ENCODE measurements at places on chromosomes 6 and 20.
A peak's percentile ranks its signal among the peaks of the same experiment; 100 is the strongest.

GRCh38 chr6:122061855-122062254 is 337.6 kb upstream of the HSF2 start:
- DNase-seq, result no peak

GRCh38 chr6:63774961-63775360 is 139.4 kb downstream of the PHF3 start:
- no peak for DNase-seq

DNA sequence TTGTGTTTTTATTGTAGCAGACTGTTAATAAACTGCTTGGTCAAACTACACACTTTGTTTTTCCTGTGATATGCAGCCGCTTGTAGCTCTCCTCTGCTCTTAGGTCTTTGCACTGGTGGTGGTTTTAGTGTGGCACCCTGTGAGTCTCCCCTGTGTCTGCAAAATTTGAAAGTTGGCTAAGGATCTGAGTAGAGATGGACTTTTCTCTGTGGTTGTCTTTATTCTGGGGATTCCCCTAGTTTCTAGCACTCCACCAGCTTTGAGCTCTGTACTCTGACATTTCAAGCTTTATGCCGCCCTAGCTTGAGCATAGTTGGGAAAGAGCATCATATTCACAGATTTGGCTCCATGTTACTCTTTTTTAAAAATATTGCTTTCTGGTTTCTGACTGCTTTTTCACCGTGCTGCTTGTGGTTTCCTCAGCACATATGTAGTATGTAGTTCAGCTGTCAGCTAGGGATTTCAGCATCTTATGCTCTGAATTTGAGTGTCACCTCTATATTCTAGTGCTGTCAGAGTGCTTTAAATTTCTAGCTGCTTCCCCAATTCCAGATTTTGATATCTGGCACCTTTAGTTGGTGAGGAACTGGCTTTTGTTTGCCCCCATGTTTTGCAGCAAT is 25.4 kb downstream of the CDYL start:
- DNase-seq, result no peak

- no peak for DNase-seq
Observed at GRCh38 chr6:148943451-148943850, 196.6 kb downstream of the UST start.

DNA sequence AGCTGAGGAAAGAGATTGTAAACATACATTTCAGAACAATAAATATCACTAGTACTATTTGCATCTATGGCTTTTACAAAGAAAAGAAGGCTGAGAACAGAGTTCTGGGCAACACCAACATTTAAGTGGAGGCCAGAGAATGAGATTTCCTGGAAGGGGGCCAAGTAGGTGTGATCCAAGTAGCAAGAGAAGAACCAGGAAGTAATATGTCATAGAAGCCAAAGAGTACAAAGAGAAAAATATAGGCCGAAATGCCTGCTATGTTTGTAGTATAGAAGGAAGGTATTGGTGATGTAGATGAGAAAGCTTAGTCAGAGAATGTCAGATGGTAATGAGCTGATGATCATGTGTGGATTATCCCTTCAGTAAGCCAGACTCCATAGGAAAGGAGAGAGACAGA is 94.5 kb downstream of the PERP start:
- DNase-seq, result no peak

GRCh38 chr6:159586684-159587083 is 106.4 kb downstream of the SOD2 start:
- DNase-seq, result no peak

GRCh38 chr6:127100510-127101140 is 17.8 kb upstream of the RSPO3 start:
- no peak for DNase-seq

GRCh38 chr6:149129371-149130077 is 188.0 kb upstream of the TAB2 start:
- DNase-seq, result no peak

- DNase-seq, result no peak
Observed at GRCh38 chr6:2351090-2351489, 105.7 kb upstream of the GMDS start.

GRCh38 chr6:148649454-148649963 is 97.3 kb upstream of the UST start:
- DNase-seq, result no peak

DNA sequence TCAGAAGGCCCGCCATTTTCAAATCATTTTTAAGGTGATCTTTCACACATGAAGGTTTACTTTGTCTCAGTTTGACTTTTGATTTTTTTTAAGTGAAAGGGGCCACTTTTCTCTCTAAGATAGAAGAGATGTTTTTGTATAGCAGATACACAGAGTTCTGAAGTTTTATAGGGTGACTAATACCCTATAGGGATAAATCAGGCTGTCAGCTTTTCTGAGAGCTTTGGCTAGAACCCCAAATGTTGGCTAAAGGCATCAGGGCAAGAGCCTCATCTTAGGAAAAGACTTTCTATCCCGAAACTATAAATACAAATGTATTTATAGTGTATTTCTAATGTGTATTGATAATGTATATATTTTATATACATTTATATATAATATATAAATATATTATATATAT is 181.4 kb downstream of the TBX18 start:
- DNase-seq, result no peak

DNA sequence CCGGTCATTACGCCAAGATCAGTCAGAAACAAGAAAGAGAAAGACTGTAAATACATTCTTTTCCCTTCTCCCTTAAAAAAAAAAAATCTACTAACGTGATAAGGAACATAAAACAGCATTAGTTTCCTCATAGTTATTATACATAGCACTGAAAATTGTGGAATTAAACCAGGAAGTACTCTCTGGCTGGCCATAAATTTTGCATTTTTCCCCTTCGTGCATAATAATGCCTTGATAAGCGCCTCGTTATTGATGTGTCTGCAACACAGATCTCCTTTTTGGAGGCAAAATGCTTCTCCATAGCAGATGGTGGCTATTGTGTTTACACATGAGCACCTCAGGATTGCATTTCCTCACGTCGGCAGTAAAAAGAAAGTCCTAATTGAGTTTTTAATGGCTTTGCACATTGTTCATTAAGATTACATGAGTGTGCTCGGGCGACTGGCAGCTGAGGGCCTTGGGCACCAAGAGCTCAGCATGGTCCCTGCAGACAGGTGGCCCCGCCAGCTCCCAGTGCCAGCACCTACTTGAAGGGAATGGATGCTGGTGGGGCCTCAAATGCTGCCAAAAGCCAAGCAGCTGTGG is 394.5 kb downstream of the PTPRT start:
- no peak for DNase-seq

DNA sequence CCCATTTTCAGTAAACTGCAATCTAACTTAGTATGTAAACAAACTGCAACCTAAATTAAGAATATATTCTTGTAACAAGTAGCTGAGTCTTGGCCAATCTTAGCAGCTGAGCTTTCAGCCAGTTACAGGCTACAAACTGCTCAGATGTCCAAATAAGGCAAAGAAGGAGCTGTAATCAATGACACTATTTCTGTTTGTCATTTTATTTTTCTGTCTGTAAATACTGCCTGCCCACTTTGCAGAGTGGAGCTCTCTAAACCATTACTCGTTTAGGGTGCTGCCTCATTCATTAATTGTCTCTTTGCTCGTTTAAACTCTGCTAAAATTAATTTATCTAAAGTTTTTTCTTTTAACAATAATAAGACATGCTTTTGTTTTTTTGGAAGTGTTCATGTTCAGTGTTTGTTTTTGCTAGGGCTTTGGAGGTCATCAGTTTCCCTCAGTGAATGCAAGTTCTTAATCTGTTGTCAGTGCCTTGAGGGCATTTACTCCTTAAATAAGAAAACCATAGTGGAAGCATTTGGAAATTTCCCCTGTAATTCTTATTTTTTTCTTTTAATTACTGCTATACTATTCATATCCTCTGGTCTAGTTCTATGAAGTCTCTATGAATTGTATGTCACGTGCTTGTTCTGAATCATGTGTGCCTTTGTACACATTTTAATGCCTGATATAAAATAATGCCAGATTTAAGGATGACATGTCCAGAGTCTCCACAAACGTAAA is 3.6 kb upstream of the PRL start:
- no peak for DNase-seq

GRCh38 chr6:73421534-73421933 is 26.9 kb downstream of the DDX43 start:
- no peak for DNase-seq

DNA sequence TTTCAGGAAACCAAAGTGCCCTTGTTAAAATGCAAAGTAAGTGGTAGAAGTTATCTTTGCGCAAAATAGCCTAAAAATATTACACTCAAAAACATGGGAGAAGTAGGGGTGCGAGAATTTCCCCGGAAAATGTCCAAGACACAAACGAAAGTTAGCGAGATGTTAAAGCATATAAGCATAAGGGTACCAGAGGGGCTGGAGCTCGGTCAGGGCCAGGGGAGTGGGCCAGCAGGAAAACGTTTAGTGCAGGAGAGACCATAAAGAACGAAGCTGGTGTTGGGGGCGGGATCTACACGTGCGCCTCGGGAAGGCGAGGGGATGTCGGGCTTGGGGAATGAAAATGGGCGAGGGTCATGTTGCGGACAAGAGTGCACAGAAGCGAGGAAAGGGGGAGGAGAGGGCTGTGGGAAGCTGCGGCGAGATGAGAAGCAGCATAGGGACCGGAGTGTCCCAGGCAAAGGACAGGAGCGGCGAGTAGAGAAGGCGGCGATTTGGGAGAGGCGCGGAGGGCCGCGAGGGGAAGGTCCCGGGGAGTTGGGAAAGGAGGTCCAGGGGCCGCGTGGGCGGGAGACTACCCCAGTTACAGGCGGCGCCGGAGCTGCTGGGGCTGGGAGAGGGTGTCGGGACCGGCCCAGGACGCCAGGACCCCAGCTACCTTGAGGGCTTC is 600 bp downstream of the XPO5 start:
- peak; percentile 37 for DNase-seq

DNA sequence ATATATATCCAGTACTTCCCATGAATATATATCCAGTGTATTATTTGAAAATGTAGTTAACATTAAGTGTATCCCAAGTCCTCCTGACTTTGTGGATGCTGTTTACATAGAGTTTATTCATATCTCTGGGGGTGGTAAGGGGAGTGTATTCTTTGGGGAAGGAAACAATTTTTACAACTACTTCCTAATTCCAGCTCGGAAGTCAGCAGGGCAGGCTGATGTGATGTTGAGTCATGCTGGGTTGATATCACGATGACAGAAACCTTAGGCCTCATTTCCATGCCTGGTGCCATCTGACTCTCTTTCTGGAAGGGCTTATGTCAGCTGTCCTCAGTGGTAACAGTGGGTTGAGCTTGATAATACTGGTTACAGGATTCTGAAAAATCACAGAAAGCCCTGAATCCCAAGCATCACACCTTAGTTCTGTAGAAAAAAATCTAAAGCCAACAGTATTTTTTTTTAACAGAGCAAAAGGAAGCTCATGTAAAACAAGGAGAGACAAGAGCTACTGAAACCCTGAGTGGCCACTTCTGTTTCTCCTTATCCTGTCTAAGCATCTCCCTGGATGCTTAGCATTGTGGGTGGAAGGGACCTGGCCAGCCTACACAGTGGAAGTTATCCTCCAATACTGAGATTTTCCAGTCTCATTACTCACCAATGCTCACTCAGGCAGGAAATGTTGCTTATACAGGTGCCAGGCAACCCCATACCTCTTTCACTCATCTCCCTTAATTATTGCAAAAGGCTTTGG is 75.2 kb upstream of the IYD start:
- no peak for DNase-seq

- no peak for DNase-seq
Observed at GRCh38 chr6:151059612-151060095, 180.1 kb upstream of the AKAP12 start.

DNA sequence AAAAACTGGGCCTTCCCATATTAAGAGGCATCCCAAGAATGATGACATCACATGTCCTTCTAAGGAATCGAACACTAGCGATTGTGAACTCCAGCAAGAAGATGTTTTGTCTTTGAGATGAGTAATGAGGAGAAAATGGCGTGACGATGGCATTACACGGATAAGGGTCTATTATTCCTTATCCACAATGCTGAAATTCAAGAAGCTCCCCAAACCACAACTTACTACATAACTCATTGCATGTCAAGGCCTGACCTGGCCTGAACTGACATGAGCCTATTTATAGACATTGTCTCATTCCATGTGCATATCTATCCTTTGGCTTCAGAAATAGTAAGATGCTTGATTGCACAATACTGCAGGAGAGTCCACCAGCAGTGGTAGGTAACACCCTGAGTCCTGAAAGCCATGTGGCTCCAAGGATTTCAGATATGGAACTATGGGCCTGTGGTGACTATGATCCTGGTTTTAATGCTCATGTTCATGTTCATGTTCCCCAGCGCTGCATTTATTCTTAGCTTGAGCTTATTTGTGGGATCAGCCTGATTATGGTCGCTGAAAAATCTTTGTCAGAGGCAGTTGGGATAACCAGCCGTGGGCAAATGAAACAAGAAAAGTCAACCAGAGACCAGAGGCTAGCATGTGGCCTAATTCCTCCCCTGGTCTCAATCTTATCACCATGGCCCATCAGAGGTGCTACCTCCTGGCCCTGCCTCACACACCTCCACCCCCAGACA is 183.2 kb upstream of the JARID2 start:
- DNase-seq, result no peak

DNA sequence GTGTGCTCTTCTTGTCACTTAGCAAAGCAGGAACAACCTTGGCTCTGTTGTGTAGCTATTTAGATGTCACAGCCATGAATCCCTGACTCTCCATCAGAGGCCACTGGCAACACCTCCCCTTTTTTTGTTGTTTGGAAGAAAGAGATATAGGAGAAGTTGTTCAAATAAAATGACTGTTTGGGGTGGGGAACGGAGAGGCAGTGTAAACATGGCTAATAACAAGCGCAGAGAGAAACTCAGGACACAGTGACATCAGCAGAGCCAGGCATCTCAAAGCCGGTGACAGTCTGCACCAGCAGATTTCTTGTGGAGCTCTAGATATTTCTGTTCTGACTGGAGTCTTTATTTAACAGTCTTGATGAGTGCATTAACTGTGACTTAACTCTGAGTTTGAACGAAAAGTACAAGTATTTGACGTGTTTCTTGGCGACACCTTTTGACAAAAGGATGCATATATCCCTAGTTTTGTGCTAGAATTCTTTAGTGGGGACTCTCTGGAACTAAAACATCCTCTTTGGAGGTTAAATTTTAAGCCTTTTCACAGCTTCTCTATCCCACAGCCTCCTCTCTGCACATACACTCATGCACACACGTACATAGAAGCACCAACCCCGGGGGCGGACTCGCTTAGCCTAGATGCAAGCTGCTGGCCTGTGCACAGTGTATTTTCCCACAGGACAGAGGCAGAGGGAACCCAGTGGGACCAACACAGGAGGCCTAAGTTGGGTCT is 53.8 kb downstream of the ADAT2 start:
- no peak for DNase-seq

DNA sequence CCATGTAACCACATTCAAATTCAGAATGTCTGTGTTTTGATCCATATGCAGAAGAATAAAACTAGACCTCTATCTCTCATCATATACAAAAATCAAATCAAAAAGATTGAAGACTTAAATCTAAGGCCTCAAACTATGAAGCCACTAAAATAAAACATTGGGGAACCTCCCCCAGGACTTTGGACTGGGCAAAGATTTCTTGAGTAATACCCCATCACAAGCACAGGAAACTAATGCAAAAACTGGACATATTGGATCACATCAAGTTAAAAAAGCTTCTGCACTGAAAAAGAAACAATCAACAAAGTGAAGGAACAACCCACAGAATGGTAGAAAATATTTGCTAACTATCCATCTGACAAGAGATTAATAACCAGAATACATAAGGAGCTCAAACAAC is 266.8 kb downstream of the EPM2A start:
- no peak for DNase-seq
